Stimulated activated CD8-positive, alpha-beta memory T cell treated with anti-CD3 and anti-CD28 coated beads, Interleukin-15, amount 100 ng/mL, for 1 hour (primary cell): ENCODE measurements at places on chromosomes 6 and 20.

DNA sequence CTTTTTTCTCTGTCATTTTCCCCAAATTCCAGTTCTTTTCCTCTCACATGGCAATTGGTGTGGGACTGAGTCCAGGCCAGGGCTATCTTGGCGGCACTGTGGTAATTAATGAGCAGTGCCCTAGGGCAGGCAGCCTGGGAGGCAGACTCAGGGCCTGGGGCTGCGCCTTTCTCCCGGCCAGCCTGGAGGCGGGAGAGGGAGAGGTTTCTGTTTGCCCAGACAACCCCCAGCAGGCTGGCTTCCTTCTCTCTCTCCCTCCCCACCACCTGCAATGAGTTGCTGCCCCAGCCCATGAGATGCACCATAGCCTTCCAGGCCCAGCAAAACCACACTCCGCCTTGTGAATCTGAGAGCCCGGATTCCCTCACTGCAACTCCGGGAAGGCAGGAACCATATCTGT lies 15.1 kb upstream of the CCDC167 start:
- no peak for DNase-seq

DNA sequence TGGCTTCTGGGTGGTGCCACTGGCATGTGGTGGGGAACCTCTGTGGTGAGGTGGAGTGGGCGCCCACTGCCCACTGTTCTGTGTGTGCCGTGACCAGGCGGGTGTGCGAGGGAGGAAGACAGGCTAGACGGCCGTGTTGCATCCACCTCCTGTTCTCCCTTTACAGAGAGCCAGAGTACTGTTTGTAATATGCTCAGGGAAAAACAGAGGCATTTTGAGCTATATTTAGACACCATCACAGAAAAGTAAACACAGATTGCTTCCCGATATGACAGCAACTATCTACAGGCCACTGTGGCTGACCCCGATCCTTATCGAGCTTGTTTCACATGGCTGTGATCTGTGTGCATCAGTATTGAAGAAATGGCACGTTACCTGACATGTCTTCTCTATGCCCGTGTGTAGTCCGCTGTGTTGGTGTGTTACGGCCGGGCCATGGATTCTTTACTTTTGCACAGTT lies 45.6 kb downstream of the ARID1B start:
- DNase-seq: no peak

GRCh38 chr6:53322188-53323029 lies 26.3 kb downstream of the ELOVL5 start:
- DNase-seq: no peak

GRCh38 chr20:15794409-15794808 lies 778.8 kb downstream of the KIF16B start:
- no peak for DNase-seq

DNA sequence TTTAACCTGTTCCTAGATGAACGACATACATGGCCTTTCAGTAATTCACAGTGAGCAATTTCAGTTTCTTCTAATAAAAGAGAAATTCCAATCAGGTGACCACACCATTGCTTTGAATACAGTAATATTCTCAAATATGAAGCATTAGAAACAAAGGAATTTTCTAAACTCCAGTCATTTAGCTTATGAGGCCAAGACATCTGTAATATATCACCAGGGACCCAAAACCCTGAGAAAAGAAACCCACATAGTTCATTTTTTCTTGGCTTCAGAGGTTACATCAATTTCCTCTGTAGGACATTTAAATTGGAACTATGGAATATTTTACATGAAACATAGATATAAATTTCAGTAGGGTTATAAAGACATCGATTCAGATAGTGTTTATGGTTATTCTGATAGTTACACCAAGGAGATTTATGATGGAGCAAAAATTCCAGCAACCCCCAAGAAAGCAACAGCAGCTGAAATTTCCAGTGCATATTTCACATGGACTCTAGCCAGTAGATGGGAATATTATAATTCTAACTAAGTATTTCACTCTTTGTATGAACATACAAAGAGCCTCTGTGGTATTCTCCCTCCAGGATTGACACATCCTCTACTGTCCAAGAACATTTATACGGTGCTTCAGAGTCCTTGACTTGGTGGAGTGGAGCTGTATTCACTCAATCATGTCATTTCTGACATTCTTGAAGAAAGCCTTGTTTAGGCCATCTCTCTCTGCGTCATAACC lies 82.9 kb downstream of the ADGRG6 start:
- no peak for DNase-seq

DNA sequence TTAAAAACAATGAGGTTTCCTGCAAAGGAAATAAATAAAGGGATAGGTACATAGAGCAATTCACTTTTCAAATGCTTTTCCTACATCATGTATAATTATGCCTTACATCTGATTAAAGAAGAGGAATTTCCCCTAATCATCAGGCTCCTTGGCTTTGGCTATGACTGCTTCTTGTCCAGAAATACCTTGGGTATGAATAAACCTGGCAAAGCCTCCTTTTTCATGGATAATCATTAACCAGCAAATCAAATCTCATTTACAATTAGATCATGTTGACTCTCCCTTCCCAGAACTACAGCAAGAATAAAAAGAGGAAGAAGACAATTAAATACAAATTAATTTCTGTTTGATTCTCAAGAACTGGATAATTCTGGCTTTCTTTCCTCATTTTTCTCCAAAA lies 58.0 kb upstream of the CD2AP start:
- DNase-seq: no peak

GRCh38 chr6:3297006-3297405 lies 38.3 kb downstream of the PSMG4 start:
- no peak for DNase-seq

- no peak for DNase-seq
Measured at GRCh38 chr6:135018941-135019340, 35.7 kb downstream of the HBS1L start.

GRCh38 chr20:51418137-51418529 lies 124.4 kb downstream of the NFATC2 start:
- DNase-seq: no peak

GRCh38 chr6:132490478-132491204 lies 22.3 kb downstream of the STX7 start:
- DNase-seq: no peak

DNA sequence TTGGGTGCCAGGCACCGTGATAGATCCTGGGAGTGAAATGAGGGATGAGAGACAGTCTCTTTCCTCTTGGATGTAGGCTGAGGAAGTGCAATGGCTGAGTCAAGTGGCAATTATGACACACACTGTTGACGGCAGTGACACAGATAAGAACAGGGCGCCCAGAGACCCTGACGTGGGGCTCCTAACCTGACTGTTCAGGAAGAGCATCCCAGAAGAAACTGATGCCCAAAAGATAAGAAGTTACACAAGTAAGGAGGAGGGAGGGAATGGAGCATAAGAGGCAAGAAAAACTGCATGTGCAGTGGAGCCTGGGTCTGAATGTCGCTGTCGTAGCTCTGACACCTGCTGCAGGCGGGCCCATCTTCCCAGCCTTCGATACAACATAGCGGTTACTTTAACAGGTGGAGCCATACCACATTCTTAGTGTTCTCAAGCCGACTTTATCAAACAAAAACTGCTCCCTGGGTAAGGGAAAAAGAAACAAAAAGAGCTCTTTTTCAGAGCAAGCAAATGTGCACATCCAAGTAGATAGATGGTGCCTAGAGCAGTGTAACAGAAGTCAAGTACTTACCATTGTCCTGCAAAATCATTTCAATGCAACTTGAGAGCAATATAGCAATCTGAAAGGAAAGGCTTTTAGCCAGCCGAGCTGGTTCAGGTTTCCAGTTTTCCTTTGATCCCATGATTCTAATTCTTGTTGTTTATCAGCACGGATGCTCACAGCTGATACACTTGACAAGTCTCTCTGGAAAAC lies 463.9 kb upstream of the JARID2 start:
- DNase-seq: no peak

DNA sequence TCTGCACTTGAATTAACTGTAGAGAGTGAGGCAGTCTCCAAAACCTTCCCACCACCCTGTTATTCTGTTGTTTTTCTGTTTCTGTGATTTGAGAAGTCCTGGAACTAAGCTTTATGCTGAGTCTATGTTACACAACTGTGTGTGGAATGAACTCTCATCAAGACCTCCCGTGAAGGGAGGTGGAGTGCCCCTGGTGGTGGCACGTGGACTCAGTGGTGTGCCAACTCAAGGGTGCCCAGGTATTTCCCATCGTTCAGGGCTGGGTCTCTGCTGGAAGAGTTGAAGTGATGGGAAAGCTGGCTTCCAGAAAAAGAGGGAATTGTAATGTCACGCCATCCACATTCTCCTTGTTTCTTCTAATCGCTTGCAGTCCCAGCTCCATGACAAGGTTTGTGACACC lies 374.2 kb downstream of the SMOC2 start:
- DNase-seq: no peak

DNA sequence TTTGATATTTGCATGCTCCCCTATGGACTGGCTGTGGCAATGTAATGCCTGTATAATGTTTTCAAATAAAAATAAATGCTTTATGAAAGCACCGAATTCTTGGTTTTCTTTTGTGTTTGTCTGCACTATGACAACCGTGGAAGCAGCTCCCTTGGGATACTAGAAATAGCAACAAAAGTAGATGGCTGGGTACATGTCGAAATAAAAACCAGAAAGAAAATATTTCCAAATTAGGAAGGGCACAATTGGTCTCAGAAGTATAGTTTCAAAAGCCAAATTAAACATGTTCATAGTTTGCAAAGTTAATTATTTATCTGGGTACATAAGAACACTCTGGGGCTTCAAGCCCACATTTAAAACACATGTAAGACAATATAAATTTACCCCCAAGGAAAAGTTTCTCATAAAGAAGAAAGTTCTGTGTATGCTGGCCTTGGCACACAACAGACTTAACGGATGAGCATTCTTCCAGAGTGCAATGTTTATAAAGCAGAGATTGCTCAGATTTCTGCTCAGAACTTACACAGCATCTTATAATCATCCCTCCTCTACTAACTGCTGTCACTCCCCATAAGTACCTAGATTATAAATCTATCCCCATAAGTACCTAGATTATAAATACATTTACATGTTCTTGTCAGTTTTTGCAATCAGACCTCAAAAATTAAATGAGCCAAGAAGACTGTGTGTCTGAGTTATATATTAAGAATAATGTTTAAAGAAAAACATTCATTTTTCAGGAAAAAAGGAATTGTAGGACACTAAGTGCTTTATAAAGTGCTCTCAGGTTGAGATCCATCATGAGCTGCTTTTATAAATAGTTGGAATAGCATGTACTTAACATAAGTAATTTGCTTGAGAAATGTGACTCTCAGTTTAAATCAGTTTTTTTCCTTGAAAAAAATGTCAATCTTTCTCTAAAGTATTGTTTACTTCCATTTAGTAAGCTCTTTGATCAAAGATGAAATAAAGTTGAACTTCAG lies 230.2 kb upstream of the PLN start:
- DNase-seq: no peak

GRCh38 chr20:25284131-25284601 lies 36.3 kb downstream of the PYGB start:
- DNase-seq: no peak

- DNase-seq: peak; percentile 49
Measured at GRCh38 chr6:108541843-108542759, 18.6 kb upstream of the FOXO3 start.

- no peak for DNase-seq
Measured at GRCh38 chr6:41731561-41732086, 3.8 kb downstream of the TFEB start.

DNA sequence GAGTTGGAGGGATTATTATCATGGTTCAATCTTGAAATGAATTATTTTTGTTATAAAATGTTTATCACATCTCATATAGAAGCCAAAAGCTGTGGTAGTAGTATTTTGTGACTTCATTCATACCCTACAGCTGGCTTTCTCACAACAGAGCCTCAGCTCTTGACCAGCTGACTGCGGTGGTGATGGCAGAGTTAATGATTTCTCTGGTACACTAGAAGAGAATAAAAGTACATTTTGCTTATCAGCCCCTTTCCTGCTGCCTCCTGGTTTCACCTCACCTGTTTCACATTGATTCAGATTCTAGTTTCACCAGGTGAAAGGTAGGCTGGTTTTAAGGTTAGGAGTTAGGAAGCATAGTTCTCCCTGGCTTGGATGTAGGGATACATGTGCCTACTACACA lies 55.7 kb downstream of the AFG1L start:
- no peak for DNase-seq

DNA sequence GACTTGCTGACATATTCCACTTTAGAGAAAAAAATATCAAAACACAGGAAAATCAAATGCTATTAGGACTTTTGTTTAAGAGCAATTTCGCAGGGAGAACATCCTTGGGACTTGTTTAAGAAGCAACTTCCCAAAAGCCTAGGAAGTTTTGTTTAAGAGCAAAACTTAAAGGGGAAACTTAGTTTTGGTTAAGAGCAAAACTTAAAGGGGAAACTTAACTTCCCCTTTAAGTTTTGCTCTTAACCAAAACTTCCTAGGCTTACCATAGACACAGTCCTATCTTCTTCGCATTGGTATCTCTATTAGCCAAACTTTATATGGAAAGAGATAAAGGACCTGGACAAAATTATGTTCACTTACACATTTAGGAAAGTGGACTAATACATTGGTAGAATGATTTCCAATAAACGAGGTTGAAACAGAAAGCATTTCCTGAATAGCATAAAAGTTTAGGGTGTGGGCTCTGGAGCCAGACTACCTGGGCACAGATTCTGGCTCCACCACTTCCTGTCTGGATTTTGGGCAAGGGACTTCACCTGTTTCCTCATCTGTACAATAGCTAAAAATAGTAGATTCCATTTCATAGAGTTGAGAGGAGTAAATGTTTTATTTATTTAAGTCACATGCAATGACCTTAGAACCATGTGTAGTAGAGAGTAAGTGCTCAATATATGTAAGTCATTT lies 15.7 kb downstream of the PAQR8 start:
- DNase-seq: no peak

- no peak for DNase-seq
Measured at GRCh38 chr6:156840136-156840535, 63.0 kb downstream of the ARID1B start.

GRCh38 chr6:20117474-20117873 lies 94.8 kb downstream of the MBOAT1 start:
- no peak for DNase-seq

GRCh38 chr20:38184101-38184500 lies 19.0 kb upstream of the TGM2 start:
- no peak for DNase-seq

DNA sequence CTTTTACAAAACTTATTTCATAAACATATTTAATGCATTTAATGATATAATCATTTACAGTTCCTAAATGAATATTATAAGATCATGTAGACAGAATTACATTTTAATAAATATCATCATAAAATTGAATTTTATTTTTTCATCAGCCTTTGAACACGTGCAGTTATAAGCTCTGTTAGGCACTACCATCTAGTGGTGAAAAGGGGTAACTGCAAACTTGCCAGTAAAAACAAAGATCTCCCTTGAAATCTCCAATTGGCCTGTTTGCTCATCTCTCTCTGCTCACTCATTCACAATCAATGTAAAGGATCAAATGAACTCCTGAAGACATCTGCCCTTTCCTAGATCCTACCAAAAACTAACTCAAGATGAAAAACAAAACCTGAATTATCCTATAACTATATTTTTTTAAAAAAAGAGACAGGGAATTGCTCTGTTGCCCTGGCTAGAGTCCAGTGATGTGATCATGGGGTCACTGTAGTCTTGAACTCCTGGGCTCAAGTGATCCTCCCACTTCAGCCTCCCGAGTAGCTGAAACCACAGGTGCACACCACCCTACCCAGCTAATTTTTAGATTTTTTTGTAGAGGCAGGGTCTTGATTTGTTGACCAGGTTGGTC lies 31.7 kb downstream of the SAMHD1 start:
- no peak for DNase-seq

- no peak for DNase-seq
Measured at GRCh38 chr6:116126032-116126431, at the start of gene COL10A1. COL10A1 (minus strand) TSS chr6:116126132; CDS start chr6:116125492, 640 bp downstream.

GRCh38 chr20:44501448-44501847 lies 20.4 kb downstream of the SERINC3 start:
- DNase-seq: no peak
